ENCODE measurements at places on chromosomes 11 and 22.

- no peak for DNase-seq
These were observed 20.0 kb downstream of the CRKL start for GRCh38 chr22:20937031-20937793.

GRCh38 chr22:43698403-43698802 is 113.7 kb downstream of the EFCAB6 start:
- no peak for DNase-seq

- peak; percentile 56 for DNase-seq
These were observed 1.3 kb downstream of the TP53I11 start for GRCh38 chr11:44949160-44950030.

DNA sequence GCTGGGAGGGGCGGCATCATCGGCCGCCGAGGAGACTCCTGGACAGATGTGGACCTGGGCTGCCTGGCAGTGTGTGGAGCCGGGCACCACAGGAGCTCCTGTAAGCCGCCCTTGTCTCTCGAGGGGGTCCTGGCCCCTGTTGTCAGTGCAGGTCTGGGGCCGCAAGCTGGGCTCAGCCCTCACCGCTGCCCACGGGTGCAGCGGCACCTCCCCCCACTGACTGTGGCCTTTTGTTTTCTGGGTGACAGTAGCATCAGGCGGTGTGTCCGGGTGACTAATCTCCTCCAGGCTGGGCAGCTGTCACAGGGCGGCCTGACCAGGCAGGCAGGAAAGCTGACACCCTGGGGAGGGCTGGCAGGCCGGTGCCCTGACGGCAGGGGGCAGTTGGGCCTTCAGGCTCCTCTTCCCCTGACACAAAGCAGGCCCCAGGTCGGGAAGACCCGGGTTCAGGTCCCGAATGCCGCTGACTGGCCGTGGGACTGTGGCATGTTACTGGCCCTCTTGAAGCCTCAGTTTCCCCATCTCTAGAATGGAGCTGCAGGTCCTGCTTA is 16.3 kb downstream of the DGKZ start:
- peak; percentile 50 for DNase-seq

GRCh38 chr11:13134066-13134465 is 125.0 kb downstream of the RASSF10 start:
- DNase-seq, result no peak

DNA sequence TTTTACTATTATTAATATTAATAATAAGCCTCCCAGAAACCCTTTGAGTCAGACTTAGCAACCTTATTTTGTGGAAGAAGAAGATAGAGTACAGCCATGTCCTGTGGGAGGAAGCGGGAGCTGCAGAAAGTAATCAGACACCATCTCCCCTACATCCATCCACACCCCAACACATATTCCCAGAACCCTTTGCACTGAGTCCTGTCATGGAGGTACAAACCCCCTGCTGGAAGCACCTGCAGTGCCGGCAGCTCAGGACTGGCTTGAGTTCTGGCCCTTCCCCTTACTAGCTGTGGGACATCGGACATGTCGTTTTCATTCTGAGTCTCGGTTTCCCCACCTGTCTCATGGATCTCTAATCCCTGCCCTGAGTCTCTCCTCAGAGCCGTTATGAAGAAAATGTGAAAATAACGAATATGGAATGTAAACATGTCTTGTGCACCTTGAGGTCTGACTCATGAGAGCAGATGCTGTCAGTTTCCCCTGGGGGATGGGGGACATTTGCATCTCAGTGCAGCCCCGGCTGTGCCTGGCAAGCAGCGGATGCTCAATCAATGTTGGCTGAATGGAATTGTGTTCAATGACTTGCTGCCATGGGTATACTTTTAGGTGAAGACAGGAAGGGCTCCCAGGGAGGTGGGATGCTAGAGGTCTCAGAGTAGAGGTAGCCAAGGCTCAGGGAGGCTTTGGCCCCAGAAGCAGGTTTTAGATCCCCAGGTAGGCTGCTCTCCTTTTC is 45.4 kb downstream of the TP53I11 start:
- no peak for DNase-seq

DNA sequence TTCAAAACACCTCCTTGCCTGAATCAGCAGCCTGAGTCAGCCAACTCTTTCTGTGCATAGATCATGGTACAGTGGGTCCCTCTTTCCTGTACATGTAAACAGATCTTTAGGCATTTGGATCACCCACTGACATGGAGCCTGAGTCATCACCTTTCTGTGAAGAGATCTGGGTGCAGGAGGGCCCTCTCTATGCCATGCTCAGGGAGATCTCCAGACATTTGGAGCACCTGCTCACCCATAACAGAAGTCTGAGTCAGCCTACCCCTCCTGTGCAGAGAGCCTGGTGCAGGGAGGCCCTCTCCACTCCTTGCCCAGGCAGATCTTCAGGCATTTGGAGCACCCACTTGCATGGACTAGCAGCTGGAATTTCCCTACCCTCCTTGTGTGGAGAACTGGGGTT is 56.2 kb upstream of the GLYAT start:
- DNase-seq, result no peak

- DNase-seq, result peak; percentile 1
These were observed 448.0 kb upstream of the FAT3 start for GRCh38 chr11:91776655-91777054.

GRCh38 chr22:36362932-36363331 is 24.8 kb downstream of the MYH9 start:
- DNase-seq, result peak; percentile 71

DNA sequence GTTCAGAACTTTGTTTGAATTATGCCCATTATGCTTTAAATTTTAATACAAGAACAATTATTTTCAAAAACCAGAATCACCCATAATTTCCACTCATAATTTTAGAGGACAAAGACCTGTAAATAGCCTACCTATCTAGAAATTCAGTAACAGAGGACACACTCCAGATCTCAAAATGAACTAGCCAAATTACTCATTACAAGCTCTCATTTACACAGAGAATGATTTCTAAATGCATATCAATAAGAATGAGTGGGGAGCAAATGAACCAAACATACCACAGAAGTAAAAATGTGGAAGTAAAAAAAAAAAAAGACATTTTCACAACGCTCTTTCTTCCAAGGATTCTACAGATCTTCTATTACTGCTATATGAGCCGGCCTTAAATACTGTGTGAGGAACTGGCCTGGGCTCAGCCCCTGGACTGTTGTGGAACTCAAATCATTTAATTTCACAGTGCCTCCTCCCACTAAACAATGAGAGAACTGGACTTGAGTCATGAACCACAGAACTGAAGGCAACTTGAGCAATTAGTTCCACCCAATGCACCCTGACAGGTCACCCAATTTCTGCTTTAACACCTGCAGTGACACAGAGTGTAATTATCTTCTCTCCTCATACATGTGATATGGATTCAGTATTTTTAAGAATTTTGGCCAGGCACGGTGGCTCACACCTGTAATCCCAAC is 8.0 kb downstream of the MRTFA start:
- peak; percentile 63 for DNase-seq

DNA sequence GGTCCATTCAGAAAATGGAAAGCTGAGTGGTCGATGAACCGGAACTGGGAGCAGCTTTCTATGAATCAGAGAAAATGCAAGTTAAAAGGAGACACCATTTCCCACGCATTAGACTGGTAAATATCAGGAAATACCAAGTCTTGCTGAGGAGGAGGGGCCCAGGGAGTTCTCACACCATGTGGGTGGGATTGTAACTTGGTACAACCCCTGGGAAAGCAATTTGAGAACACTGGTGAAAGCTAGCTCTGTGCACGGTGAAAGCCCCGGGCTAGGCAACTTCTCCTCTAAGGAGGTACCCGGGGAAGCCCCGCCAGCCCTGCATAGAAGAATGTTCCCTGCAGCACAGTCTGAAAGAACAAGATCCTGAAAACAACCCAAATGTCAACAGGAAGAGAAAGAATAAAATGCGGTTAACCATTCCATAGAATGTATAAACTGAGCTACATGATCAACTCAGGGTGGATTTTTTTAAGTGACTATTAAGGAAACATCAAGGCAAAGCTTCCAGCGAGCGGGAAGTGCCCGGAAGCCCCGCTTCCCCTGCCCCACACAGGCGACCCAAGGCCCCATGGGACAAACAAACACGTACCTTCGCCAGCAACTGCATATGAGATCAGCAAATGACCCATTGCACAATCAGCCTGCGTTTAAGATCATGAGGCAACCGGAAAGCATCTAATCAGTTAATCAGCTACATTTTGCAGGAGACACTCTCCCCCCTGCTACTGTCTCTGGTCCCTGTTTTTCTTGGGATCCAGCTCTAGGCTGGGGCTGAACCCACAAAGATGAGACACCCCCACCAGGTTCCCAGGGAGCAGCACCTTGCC is 11.3 kb downstream of the SHANK2 start:
- peak; percentile 82 for DNase-seq

DNA sequence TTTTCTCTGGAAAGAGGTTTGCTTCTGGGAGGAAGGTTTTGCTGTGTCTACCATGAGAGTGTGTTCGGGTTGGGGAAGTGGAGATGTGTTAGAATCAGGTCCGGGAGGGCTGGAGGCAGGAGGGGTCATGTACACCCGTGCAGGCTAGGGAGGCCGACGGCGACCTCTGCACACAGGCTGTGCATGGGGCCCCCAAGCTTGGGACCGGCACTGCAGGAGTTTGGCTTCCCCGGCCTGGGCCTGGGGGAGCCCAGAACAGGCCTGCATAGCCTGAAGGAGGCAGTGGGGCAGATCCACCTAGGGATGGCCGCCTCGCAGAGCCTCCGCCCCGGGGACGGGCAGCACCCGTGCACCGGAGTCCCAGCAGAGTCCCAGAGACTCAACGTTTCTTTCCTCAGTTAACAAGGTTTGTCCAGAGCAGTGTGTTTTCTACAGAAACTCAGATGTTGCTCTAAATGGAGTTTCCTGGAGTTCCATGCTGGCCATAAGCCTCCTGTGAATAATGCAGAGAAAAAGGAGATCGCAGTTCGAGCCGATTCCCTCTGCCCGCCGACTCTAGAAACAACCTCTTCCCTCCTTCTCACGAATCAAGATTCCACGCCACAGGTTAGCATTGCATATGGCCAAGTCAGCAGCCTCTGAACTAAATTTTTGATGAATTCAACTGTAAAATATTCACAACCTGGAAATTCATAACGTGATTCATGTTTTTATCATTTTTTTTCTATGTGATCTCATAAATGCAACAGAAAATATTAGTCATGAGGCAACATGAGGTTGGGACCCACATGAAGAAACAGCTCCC is 427.3 kb downstream of the BRD1 start:
- DNase-seq, result no peak

DNA sequence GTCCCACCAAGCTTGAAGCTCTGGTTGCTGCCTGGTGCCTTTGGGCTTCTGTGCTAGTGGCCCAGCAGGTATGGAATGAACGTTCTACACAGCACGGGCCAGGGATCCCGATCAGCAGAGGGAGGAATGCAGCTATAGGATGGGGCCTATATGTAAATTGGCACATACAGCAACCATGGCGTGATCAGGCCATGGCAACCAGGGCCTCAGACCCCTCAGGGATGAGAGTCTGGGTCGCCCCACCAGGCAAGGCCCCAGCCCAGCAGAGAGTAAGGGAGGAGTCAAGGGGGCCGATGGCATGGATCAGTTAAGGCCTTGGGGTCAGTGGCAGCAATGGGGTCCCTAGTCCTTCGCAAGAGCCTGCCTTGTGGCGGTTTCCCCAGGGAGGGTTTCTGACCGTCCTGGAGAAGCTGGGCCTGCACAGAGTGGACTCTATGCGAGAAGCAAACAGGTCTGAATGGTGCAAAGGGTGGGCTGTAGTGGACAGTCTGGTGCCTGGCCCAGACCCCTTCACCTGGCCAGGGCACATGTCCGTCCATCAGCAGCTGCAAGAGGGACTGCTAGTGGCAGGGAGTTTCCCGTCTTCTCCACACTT is 98.6 kb downstream of the RPS6KA4 start:
- no peak for DNase-seq

- no peak for DNase-seq
These were observed 1046.6 kb downstream of the FAM181B start for GRCh38 chr11:81687057-81687456.

DNA sequence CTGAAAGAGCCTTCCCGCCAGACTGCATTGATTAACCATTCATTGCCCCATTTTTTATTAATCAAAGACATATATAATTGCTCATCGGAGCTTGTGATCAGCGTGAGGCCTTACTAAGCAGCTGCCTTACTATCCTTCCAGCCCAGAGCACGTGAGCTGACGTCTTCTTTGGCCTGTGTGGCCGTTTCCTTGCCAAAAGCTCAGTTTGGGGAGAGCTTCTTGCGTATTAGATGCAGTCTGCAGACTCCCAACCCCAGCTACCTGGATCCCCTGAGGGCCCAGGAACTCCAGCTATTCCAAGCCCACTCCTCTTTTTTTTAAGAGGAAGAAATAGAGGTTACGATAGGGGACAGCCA is 784 bp upstream of the SLC43A3 start:
- peak; percentile 84 for DNase-seq

DNA sequence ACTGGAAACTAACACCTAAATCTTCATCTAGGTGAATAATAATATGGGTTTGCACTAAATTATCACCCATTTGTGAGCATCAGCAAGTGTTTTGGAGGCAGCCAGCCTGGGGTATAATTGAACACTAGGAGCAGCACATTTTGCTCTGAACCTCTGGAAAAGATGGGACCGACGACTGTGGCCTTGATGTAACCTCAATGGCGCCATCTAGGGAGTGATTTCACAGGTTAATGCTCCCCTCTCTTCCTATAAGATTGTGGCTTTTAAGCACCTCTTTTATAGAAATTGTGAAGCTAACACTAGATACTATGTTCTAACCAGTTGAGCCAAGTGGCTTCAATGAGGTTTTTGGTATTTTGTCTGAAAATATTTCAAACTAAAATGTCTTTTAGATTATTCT is 203.7 kb downstream of the NELL1 start:
- no peak for DNase-seq

DNA sequence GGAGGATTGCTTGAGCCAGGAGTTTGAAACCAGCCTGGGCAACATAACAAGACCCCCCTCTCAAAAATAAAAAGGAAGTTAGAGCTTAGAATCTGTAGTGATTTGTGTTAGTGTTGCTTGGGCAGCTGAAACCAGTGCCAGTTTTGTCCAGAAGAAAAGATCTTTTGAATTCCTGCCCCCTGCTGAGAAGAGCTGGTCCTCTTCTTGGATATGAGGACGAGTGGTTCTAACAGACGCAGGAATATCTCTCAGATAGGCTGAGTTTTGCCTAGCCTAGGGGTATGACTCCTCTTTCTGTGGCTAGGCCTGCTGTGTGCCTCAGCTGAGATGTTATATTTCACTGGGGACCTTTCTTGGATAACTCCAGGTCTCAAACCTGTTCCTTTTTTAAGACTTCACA is 102.8 kb downstream of the STIM1 start:
- no peak for DNase-seq
